ENCODE measurements at places on chromosomes 5 and 9. TPM values are rescaled to one million over a fixed set of nuclear protein-coding genes. Genes with fewer than 3 reads are reported as not detected.

Gene RNF44
- polyA plus RNA-seq: 46.2 TPM

- DNase-seq: no peak
Observed at GRCh38 chr9:97703437-97704344, 6.6 kb upstream of the XPA start.

DNA sequence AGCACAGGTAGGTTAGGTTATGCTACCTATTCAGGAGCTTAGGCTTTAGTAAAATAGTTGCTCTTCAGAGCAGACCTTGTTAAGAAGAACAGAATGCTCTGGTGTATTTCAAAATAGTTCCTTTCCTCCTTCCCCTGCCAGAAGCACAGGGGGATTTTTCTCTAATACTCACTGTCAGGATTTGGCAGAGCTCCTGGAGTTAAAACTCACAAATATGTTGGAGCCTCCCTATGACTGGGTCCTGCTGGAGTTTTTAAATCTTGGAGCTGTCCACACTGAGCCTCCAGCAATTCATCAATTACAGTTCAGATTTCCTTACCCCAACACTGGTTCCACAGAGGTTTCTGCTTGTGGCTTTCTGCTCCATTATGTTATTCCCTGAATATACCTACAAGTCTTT lies 1233.8 kb upstream of the WWC1 start:
- no peak for DNase-seq

Gene DEPDC1B
- 26.7 TPM for polyA plus RNA-seq

- DNase-seq: no peak
Observed at GRCh38 chr5:178349625-178350353, 117.2 kb upstream of the PHYKPL start.

DNA sequence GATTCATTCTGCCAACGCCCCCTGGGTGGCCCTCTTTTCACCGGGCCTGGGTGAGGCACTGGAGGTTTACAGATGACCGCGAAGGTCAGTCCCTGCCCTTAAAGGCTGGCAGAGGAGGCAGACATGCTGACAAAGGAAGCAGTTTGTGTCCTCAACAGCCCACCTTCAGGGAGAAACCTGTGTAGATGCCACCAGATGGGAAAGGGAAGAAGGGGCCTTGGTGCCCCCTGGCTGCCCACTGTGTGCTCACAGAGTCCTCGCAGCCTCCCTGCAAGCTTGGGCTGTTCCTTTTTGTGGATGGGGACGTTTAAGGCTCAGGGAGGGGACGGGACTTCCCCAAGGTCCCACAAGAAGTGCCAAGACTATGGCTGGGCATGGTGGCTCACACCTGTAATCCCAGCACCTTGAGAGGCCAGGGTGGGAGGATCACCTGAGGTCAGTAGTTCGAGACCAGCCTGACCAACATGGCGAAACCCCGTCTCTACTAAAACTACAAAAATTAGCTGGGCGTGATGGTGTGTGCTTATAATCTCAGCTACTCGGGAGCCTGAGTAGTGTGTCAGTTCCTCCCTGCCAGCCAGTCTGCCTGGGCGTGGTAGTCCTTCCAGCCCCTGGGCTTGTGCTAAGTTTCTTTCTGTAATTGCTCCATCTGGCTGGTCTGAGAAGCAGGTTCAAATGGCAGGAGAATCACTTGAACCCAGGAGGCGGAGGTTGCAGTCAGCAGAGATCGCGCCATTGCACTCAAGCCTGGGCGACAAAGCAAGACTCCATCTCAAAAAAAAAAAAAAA lies 36.2 kb downstream of the NEK6 start:
- no peak for DNase-seq

GRCh38 chr9:34256987-34257585 lies 72.0 kb downstream of the KIF24 start:
- DNase-seq: no peak

Gene CDC20B
- polyA plus RNA-seq: 0.74 TPM

DNA sequence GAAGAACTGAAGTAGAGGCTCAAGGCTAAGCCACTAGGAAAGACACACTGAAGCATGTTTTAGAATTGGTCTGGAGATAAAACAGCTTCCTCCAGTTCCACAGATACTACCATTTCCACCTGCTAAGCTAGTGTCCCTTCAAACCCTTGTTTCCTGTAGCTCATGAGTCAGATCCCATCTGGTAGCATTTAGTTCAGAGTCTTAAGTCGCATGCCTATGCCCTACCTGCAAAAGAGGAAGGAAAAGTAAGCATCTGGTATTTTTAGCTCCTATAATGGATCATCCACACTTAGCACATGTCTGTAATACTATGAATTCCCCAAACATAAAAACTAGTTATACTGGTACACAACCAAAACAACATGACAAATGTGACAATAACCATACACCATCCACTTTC lies 92.1 kb downstream of the CDKN2A start:
- no peak for DNase-seq

Gene PTGER4
- polyA plus RNA-seq: 10.1 TPM

DNA sequence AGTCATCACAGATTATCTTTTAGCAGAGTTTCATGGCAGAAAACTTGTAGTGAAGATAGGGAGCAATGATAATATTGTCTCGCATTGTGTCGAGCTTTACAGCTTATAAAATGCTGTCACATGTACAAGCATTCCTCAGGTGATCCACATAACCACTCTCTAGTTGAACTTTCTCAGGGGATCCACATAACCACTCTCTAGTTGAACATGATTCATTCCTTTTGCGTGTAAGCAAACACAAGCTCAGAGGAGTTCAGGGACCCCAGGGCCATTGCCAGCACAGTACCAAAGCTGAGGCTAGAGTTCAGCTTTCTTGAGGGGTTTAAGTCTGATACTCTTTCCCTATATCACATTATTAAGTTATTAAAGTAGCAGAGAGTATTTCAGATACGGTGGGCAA lies 86.7 kb downstream of the CDH6 start:
- no peak for DNase-seq

Gene MAMDC2
- polyA plus RNA-seq: 7.3 TPM

Gene TPPP
- 5.3 TPM for polyA plus RNA-seq

DNA sequence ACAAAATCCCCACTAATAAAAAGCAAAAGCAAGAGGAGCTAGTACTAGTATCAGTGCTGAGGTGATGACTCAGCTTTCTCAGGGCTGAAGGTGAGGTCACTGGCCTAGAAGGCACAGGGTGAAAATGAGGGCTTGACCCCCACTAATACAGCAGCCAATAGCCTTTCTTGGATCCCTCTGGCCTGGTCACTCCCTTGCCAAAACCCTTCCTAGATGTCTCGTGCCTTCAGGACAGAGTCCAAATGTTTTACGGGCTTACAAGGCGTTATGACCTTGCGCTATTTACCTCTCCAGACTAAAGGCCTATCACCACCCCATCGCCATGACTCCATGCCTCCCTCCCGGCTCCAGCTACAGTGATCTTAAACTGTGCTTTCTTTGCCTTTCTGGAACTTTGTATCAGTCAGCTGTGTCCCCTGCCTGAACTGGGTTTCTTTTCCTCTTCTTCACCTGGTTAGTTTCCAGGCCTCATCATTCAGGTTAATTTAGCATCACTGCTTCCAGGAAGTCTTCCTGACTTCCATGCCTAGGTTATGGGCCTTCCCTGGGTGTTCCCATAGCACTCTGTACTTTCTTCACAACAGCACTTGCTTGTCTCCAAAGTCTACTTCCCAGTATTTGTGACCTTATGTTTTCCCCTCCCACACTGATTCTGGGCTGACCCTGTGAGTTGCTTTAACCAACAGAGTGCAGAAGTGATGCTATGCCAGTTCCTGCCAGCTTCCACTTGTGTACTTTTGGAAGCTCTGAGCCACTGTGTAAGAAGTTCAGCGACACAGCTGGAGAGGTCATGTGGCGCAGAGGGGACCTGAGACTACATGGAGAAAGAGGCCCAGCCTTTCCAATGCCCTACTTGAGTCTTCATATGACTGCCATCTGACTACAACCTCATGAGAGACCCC lies 4.2 kb upstream of the DELE1 start:
- DNase-seq: no peak

- no peak for DNase-seq
Observed at GRCh38 chr5:72380492-72381274, 60.5 kb downstream of the PTCD2 start.

Gene SLC36A2
- 8.8 TPM for polyA plus RNA-seq

DNA sequence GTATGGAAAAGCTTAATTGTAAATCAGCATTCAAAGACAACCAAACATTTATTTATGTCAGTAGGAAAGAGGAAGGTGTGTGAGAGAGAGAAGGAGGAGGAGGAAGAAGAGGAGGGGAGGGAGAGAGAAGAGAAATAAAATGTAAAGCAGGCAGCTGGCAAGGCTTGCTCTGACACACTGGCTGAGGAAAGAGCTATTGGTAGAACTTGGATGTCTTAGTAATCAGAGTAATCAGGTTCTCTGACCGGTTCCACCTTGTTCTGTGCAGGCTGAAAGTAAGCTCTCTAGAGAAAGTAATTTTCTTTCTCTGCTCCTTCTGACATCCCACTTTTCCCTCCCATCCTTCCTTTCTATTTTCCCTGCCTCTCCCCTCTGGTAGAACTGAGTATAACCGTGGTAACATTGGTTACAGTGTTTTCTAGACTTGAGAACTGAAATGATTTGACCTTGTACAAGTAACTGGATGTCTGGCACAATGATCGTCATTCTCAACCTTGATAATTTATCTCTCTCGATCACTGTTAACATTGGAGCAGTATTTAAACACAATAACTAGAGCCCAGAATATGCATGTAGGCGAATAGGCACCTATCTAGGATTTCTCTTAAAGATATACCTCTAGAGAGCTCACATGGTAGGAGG lies 33.3 kb downstream of the TLE4 start:
- DNase-seq: no peak

DNA sequence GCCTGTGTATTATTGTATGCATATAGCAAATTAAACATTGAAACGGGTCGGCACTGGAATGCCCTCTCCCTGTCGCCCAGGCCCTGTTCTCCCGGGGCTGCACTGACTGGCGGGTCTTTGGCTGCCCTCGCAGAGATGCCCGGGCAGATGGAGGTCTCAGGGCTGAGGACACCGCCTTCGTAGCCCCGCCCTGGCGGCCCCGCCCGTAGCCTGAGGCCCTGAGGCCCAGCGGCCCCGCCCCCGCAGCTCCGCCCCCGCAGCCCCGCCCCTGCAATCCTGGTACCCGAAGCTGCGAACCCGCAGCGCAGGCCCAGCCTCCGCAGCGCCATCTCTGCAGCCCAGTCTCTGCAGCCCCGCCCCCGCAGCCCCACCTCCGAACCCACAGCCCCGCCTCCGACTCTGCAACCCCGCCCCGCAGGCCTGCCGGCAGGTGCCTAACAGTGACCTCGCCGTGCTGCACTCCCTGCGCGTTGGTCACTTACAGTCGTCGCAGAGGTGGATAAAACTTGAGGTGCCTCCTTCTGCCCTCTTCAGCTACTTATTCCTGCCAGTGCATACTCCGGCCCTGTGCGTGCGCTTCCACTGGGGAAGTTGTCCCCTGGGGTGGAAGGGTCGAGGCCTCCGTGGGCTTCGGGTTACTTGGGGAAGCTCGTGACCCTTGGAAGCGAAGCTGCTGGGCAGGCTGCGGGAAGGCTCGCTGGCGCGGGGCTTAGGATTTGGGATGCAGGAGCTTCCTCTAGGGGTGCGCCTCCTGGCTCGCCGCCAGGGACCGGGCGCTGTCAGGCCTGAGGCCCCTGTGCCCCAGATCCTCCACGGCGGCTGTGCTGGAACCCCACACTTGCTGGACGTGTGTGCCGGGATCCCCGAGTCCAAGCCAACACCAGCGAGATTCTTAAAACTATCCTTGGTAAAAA lies 72.3 kb downstream of the ICE1 start:
- no peak for DNase-seq

DNA sequence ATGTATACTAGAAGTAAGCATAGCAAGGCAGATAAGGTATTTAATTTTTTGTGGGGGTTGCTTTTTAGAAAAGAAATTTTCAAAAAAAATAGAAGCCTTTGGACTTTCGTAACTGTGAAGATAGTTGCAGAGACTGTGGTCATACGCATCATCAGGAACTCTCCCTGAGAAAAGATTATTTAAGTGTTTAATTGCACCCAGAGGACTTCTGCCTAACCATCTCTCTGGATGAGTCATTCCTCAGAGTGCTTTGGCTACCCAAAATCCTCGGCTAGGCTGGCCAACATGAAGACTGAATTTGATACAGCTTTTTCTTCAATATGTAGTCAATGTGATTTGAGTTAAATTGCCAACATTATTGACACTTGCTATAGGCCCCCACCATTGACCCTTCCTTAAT lies 296.4 kb downstream of the TLR4 start:
- DNase-seq: no peak

DNA sequence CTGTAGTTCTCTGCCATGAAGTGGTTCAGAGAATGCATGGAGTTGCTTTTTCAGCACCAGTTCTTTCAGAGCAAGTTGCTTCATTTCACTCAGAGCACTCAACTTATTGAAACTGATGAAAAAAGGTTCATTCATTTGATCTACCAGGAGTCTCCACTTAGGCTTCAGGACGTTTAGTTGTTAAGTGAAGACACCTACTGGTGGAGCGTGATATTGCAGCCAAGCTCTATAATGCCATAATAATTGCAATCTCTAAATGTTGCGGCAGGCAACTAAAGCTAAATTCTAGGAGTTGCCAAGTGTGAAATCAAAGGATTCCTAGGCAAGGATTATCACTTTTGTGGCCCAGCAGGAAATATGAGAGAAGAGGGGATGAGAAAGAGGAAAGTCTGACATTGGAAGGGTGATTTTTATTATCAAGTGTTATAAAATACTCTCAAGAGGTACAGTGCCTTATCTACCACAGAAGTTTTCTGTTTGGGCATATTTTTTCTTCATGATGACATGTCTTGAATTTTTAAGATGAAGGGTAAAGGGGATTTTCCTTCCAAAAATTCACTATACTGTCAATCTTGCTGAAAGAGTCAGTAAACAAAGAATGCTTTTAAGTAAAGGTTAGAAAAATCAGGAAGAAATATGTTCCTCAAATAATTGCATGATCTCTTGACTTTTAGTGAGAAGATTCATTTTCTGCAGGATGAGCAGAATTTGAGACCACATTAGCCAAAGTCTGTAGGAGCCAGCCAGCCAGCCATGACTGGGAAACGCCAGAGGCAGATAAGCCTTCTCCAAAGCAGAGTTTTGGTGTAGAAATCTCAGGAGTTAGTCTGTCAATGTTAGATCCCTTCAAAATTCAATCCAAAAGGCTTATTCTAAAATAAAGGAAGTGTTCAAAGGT lies 83.4 kb downstream of the SH3PXD2B start:
- no peak for DNase-seq

Gene LRRC19
- polyA plus RNA-seq: 18.6 TPM

- no peak for DNase-seq
Observed at GRCh38 chr5:41181691-41182564, 31.4 kb downstream of the C6 start.

- no peak for DNase-seq
Observed at GRCh38 chr5:68454766-68455165, 239.2 kb downstream of the PIK3R1 start.

Gene ENTREP1
- 4.0 TPM for polyA plus RNA-seq

GRCh38 chr5:44661851-44662250 lies 146.9 kb upstream of the MRPS30 start:
- no peak for DNase-seq

DNA sequence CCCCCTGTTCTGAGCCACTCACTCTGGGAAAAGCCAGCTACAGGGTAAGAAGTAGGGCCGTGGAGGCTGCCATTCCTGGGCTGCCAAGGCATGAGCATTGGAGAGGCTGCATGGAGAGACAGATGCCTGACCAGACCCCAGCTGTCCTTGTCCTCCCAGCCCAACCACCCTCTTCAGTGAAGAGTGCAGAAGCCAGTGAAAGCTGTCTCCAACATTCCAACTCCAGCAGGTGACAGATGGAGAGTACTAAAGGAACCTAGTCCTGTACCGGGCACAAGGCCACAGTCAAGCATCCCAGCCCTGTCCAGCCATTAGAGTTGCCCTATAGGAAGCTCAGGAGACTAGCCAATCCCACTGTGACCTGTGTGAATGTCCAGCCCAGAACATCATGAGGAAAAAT lies 165.1 kb downstream of the DIRAS2 start:
- no peak for DNase-seq

Gene F2R
- polyA plus RNA-seq: 54.0 TPM

Gene SLC4A9
- polyA plus RNA-seq: 17.6 TPM

All from left renal cortex interstitium (tissue), 4 donors.